ENCODE measurements at places on chromosomes 2 and 18.

GRCh38 chr2:65420712-65421431 lies 11.5 kb downstream of the SPRED2 start:
- DNase-seq: peak; percentile 89

DNA sequence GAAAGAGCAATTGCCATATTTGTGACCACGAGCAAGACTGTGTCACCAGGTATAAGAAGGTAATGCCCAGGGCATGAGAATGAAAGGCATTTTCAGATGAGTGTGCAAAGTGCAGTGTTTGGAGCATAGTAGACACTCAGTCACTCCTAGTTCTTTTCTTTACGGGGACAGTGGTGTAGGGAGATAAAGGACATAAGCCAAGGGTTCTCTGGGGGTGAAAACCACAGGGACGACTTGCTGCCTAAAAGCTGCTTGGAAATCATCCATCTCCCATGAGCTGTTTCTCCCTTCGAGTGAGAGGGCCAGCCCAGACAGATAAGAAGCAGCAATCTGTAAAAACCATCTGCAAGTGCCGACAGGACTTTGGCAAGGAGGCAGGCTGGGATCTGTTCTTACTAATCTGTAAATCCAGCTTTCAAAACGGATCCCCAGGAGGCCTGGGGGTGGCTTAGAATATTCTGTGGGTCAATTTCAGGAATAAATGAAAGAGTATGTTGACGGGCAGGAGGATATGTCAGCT lies 221.6 kb downstream of the LPIN1 start:
- no peak for DNase-seq

DNA sequence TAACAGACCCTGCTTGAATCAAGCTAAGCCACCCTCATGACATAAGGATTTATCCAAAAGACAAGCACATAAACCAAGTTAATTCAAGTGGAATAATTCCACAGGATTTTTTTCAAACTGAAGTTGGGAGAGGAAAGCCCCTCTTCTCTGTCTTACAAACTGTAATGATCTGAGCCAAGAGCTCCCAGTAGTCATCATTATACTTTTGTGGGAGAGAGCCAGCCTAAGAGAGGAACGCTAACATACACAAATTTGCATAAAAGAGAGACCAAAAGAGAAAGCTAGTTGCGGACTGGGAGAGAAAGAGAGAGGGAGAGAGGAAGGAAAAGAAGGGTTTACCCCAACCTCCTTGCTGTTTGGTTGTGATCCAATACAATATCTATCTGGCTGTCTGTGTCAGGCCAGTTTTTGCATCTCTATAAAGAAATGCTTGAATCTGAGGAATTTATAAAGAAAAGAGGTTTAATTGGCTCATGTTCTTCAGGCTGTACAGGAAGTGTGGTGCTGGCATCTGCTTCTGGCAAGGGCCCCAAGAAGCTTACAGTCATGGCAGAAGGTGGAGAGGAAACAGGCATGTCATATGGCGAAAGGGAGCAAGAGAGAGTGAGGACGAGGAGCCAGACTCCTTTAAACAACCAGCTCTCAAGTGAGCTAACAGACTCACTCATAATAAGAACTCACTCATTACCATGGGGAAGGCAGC lies 20.8 kb upstream of the PUM2 start:
- no peak for DNase-seq

- peak; percentile 16 for DNase-seq
Measured at GRCh38 chr2:231929961-231930592, 3.9 kb upstream of the NPPC start.

- DNase-seq: no peak
Measured at GRCh38 chr18:58258692-58259342, 214.8 kb downstream of the NEDD4L start.

DNA sequence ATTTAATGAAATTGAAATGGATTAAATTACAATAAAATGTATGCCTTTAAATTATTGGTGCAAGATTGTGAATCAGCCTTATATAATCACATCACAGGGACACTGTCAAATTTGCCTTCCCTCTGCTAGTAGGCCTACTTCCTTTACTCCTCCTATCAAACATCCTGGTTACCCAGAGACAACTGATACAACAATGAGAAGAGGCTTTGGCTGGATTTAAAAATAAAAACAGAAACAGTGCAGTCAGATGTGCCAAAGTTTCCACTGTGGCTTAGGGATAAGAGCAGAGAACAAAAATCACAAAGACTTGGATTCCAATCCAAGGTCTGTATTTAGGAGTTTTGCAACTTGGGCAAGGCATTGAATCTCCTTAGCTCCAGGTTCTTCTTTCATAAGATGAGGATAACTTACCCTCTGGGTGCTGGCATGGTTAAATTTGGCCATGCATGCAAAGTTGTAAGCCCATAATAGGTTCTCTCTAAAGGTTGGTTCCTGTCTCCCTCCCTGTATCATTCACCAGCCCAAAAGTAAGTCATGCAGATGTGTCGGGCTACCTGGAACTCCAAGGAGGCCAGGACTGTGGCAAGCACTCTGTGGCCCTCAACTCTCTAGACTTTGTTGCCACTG lies 99.3 kb upstream of the LRATD1 start:
- no peak for DNase-seq

- peak; percentile 77 for DNase-seq
Measured at GRCh38 chr2:230765611-230766300, 53.1 kb downstream of the CAB39 start.

DNA sequence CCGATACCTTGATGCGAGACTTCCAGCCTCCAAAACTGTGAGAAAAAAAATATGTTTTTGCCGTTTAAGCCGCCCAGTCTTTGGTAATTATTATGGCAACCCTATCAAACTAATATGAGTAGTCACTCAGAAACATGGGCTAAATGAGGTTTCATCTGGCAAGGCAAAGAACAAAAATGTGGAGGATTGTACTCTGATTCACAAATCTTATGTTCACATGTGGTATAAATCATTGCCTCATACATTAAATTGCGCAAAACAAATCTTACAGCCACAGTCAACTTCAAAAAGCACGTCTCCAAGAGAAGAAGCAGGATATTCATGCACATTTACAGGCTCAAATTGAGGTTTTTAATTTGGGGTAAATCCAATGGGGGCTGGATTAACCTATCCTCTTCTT lies 1435.4 kb upstream of the LRRTM1 start:
- DNase-seq: no peak

DNA sequence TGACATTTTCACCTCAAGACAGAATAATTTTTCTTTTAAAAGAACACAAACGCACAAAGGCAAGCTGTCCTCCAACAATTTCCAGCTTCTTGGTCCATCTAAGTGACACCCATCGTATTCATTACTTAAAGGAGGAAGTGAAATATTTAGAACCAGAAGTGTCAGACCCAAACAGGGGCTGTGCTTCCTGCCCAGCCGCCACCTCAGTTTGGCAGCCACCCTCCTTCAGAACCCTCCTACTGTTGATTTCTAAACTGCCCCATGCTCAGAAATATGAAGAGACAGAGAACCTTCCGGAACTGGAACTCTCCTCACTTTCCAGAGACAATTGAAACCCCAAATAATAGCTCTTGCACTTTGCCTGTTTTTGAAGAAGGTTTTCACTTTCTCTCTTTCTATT lies 734.8 kb upstream of the SALL3 start:
- DNase-seq: no peak

GRCh38 chr2:152406836-152407161 lies 71.8 kb downstream of the FMNL2 start:
- no peak for DNase-seq

DNA sequence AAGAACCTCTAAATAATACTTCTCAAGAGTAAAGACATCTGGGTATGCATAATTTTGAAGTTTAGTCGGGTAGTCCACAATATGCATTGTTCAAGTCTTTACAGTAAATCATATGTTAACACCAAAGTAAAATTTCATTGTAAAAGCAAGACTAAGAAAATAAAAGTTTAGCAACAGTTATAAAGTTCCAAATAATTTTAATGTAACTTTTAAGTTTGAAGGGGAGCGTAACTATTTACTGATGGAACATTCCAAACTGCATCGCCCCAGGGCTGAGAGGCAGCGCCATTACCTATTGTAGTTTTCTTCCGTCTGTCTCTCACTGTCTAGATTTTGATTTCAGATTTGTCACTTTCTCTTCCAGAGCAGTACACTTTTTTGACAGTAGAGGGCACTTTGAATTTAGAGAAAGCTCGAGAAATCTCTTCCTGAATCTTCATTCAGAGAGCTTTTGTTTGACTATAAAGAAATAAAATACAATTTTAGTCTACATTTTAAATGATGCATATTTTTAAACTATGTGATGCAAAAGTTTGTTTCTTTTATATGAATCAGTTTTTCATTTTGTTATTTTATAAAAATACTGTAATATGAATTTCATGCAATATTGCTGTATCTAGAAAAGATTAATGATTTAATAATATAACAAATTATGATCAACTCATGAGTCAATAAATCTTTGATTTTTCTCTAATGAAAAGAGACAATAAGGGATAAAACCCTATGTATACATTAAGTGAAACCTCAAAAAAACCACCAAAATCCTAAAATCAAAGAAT lies 389.8 kb downstream of the FIGN start:
- peak; percentile 68 for DNase-seq

DNA sequence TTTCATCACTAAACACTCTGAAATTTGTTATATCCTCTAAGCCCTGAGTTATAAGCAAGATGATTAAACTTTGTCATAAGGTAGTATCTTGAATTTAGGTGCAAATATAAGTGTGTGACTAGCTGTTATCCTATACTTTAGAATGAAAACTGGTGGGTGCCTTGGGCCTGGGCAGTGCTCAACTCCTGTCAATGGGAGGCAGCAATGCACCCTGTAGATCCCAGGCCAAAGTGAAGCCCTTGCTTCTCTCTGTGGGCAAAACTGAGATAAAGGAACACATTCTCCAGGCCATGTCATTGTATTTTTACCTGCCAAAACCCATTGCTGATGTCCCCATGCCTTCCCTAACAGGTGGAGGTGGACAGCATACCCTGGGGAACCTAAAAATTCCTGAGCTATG lies 525.2 kb downstream of the TNS1 start:
- DNase-seq: no peak

DNA sequence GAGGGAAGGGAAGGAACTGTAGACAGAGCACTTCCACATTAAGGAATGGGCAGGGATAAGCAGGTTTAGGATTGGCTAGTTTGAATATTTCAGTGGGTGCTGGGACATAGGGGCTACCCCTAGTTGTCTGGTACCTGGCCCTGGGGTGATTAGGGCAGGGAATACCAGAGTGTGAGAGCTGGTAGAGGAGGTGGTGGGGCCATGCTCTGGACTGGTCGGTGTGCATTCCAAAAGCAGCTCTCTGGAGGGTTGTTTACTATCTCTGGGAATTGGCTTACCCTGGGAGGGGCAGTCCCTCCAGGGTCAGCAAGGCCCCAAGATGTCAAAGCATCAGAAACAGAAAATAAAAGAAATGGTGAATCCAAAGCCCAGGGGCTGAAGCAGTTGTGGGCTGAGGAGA lies 103.8 kb downstream of the LAMA3 start:
- DNase-seq: no peak

DNA sequence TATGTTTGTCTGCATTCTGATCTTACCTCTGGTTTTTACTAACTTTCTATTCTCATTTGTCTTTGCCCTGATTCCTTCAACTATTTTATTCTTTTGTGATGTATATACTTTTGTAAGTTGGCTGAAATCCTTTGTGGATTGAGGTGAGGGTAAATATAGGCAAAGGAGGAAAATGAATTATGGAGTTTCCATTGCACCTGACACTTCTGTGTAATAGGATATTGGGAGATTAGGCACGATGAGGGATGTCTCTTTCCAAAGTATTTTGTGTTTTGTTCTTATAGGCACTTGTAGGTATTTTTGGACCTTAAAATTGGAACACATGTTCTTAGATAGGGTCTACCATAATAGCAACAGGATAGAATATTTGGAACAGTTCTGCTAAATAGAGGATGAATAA lies 76.4 kb downstream of the HRH4 start:
- DNase-seq: no peak

GRCh38 chr18:53601344-53601743 lies 623.1 kb downstream of the MBD2 start:
- no peak for DNase-seq

DNA sequence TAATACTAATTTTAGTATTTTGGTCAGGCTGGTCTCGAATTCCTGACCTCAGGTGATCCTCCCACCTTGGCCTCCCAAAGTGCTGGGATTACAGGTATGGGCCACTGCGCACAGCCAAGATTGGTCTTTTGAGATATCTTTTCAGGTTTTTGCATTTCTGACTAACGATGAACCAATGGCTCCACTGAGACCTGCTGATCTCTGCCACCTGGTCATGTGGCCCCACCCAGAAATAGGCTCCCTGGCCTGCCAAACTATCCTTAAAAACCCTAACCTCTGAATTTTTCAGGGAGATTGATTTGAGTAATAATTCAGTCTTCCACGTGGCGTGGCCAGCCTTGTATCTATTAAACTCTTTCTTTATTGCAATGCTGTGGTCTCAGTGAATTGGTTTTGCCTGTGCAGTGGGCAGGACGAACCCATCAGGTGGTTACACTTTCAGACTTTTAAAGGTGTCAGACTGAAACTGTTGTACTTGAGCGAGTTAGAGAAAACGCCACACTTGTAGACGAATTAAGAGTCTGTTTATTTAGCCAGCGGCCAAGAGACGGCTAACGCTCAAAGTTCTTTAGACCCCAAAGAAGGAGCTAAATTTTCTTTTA lies 85.8 kb upstream of the MSH6 start:
- DNase-seq: no peak

DNA sequence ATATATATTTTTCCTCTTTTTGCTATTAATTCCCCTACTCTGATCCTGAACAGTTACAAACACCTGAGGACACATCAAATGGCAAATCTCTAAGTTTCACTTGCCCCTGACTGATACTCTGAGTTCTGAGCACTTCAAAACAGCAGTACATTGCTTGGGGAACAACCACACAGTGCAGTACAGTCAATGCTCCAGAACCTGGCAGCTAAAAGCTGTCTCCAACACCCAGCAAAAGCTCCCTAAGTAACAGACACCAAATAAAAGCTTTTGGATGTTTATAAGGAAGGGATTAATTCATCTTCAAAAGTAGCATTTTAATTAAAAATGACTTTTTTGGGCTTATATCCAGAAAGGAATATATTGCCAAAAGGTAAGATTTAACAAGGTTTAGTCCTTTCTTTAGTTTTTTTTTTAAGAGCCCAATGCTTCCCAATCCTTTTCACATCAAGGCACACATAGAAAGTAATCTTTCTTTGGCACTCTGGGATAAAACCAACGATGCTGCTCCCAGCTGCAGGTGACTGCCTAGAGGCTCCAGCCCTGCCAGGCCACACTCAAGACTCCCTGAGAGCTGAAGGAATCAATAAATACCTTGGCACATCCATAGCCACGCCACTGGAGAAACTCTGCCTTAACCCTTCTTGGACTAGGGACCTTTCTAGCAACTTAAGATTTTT lies 164.9 kb upstream of the ZFP36L2 start:
- DNase-seq: no peak

- DNase-seq: no peak
Measured at GRCh38 chr2:240816584-240817495, 3.2 kb downstream of the KIF1A start.

DNA sequence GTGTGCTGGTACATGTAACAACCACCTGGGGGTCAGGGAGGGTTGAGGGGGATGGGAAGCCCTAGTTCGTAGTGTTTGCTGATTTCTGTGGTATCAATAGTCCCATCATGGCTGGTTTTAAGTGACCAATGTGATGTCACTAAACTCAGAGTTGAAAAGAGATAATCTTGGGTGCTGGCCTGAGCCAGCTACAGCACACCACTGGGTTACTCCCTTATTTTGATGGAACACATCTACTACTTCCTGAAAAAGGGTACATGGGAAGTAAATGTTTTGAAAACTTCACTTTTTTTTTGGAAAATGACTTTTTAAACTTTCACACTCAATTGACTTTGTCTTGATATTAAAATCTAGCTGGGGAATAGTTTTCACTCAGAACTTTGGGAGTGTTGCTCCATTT lies 87.0 kb upstream of the CXCR4 start:
- no peak for DNase-seq

GRCh38 chr2:40457837-40458236 lies 5.9 kb upstream of the SLC8A1 start:
- peak; percentile 59 for DNase-seq
